Stimulated activated CD4-positive, alpha-beta T cell treated with anti-CD3 and anti-CD28 coated beads, Interleukin-2, amount 100 ng/mL, for 4 hours (primary cell): ENCODE measurements at places on chromosomes 5 and 9.

DNA sequence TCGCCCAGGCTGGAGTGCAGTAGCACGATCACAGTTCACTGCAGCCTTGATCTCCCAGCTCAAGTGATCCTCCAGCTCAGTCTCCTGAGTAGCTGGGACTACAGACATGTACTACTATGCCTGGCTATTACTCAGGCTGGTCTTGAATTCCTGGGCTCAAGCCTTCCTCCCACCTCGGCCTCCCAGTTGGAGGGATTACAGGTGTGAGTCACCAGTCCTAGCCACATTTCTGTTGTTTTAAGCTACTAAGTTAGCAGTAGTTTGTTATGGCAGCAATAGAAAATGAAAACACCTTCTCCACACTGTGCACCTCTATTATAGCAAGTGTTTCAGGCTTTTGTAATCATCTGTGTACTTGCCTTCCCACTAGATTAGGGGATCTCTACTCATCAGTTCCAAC lies 588.9 kb upstream of the TLE4 start:
- no peak for DNase-seq

- DNase-seq, result no peak
Measured at GRCh38 chr9:101167490-101168134, 139.1 kb downstream of the PLPPR1 start.

- DNase-seq, result no peak
Measured at GRCh38 chr5:169758886-169759285, 121.8 kb downstream of the DOCK2 start.

DNA sequence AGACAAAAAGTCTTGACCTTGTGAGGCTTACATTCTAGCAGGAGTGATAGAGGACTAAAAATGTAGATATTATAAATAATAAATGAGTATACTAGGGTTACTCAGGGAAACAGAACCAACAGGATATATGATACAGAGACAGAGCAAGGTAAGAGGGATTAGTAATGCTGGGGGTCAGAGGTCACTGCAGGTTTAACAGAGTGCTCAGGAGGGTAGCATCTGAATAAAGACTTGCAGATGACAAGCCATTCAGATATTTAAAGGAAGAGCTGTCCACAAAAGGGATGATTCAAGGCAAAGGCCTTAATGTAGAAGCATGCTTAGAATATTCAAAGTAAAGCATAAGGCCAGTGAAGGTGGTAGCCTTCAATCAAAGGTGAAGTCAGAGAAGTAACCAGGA lies 65.6 kb upstream of the SEMA6A start:
- no peak for DNase-seq

DNA sequence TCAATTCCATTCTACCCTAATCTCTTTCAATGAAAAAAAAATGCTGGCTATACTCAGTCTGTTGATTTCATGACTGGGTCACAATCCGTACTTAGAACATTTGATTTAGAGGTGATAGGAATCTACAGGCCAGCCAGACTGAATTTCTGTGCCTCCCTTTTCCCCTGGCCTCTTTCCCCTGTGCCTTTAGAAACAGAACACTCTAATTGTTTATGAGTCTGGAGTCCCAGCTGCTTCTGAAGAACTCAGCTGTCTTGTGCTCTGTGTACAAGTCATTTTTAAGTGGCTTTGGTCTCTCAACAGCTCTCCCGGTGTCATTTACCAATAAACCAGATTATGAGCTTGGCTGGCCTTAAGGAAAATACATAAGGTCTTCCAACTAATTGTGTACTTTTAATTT lies 94.1 kb upstream of the ITGA2 start:
- no peak for DNase-seq

GRCh38 chr5:181194489-181195248 lies 10.3 kb downstream of the TRIM7 start:
- DNase-seq, result no peak

DNA sequence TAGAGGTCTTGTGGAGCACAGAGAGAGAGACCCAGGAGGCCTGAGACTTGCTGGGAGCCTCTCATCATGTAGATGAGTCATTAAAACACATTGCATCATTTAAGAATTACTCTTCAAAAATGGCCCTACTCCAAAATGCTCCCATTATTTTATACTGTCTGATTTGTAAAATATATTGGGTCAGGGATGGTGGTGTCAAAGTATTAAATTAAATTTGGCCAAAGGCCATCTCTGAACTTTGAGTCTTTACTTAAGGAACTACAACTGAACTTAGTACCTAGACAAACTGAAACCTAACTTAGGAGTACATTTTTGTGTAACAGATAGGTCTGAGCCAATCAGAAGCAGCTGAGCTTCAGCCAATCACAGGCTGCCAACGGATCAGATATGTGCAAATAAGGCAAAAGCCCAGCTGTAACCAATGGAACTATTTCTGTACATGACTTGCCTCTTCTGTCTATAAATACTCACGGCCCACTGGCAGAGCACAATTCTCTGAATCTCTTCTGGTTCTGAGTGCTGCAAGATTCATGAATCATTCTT lies 657.2 kb downstream of the TLE1 start:
- no peak for DNase-seq

GRCh38 chr9:95150903-95151302 lies 166.6 kb downstream of the FANCC start:
- DNase-seq, result no peak

GRCh38 chr5:63125862-63126261 lies 547.2 kb downstream of the LRRC70 start:
- DNase-seq, result no peak

DNA sequence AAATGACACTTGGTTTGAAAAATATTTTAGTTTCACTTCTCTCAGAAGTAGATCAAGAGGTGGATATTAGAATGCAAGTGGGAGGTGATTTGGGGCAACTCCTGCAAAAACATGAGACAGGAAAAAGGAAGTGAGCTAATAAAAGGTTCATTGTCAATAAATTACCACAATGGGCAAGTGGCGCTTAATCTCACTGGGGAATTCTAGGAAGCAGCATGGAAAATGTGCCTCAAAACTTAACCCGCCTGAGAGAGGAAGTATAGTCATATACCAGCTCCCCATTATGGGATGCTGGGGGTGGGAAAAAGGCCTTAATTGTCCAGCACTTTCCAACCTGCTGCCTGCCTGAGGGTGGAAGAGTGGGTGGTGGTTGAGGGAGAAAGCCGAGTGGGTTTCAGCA lies 204.1 kb downstream of the ELAVL2 start:
- no peak for DNase-seq

- DNase-seq, result no peak
Measured at GRCh38 chr5:137734331-137734730, 1.6 kb downstream of the KLHL3 start.

DNA sequence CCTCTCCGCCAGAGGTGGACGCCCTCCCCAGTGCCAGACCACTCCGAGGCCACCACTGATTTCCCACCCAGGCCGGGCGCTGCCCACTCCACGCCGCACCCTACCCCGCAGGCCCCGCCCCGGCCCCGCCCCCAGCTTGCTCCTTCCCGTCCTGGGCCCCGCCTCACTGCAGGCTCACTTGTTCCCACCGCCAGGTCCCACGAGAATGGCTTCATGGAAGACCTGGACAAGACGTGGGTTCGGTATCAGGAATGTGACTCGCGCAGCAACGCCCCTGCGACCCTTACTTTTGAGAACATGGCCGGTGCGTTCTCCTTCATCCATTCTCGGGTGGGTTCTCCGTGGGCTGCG lies 6.5 kb downstream of the LRRC26 start:
- no peak for DNase-seq

DNA sequence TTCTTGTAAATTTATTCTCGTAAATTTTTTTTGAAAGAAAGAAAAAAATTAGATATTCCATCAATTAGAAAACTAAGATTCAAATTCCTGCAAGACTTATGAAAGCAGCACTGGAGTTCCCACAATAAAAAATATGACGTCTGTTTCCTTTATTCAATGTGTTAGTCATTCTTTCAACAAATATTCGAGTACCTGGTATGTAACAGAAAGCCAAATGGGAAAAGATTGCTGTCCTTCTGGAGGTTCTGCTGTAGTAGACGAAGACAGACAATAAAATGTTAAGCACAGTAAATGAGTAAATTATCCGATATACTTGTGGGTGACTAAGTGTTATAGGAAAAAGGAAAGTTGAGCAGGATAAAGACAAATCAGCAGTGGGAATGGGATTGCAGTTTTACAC lies 92.2 kb downstream of the ADAMTSL1 start:
- no peak for DNase-seq

DNA sequence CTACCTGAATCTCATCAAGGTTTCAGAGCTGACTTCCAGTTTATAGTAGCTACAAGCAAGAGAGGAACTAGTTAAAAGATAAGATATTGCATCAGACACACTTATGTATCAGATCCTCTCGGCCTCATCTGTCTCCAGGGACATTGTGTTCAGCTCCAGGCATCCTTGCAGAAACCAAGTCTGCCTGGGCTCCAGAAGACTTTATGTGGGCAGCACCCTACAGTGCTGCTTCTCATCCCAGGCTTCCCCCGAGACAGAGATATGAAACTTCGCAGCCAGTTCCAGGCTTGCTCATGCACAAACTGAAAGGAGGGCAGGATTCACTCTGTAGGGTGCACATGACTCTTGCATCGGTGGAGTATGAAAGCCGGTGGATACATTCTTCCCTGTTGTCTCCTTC lies 33.9 kb upstream of the FOXB2 start:
- no peak for DNase-seq

DNA sequence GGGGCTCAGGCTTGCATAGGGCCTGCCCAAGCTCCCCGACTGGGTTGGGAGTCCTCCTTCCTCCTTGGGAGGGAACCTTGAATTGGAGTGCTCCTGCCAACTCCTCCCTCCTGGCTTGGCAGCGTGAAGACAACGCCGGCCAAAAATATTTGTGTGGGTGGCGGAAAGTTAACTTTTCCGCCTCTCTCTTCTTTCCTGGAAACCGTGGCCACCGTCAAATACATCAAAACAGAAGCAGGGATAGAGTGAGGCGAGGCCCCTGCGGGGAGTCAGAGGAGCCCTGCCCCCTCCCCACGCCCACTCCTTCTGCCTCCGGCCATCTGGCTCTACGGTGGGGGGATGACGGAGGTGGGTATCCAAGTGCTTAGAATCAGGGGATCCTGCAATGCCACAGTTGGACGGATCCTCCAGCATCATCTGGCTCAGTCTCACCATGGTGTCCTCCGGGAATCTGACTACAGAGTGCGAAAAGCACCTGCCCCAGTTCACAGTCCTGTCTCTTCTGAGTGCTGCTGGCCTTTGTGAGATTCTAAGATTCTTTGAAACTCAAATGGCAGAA lies 25.2 kb upstream of the SYNPO start:
- DNase-seq, result no peak

GRCh38 chr5:97752871-97753270 lies 569.8 kb upstream of the RIOK2 start:
- no peak for DNase-seq

GRCh38 chr5:31605920-31606319 lies 33.0 kb upstream of the PDZD2 start:
- no peak for DNase-seq

DNA sequence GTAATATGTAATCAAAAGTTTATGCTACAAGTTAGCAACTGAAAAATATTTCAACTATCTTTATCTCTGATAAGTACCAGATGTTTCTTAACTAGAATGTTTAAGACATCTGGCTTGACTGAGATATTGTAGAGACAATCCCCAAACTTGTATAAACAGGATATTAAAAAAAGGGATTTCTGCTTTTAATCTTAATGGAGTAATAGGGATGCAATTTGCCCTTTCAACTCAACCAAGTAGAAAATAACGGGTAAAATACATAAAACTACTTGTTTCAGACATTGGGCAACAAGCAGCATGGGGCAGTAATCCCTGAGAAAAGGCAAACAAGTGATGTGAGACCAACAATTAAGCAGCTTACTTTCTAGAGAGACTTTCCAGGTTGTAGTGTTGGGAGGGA lies 9.4 kb upstream of the ADAMTS12 start:
- DNase-seq, result no peak

DNA sequence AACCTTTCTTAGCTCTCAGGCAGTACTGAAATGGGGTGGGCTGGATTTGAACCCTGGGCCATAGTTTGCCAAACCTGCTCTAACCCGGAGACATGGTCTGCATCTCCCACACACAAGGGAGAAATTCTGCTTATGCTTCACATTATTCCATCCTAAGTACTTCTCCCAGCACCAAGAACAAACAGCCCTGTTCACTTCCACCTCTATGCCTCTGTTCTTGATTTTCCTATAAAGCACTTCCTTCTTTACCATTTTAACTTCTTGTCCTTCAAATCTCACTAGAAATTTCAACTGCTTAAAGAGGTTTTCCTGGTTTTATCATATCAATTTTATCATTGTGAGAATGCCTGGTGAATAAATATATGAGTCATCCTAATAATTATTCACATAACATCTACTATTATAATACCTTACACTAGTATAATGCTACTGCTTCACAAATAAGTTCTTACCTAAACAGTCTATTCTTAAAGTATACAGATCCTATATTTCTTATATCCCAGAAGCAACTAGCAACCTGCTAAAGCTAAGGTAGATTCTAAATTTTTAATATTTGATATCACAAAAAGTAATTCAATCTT lies 12.7 kb downstream of the FEM1C start:
- no peak for DNase-seq

DNA sequence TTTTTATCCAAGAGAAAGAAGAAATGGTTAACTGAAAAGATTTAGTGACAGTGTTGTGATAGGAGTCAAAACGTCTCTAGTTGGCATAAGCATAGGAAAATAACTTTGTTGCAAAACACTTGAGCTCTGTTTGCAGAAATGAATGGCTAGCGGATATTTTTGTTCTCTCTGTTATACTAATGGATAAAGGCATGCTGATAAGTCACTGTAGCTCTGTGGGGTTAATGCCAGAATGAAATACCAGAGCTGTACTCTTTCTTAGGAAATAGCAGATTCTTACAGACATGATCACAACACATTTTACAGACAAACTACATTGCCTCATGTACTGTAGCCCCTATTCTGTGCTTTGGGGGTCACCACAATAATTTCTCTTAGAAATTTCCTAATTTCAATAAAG lies 202.8 kb downstream of the DMRTA1 start:
- no peak for DNase-seq

- no peak for DNase-seq
Measured at GRCh38 chr5:143511736-143512135, 108.2 kb upstream of the NR3C1 start.

DNA sequence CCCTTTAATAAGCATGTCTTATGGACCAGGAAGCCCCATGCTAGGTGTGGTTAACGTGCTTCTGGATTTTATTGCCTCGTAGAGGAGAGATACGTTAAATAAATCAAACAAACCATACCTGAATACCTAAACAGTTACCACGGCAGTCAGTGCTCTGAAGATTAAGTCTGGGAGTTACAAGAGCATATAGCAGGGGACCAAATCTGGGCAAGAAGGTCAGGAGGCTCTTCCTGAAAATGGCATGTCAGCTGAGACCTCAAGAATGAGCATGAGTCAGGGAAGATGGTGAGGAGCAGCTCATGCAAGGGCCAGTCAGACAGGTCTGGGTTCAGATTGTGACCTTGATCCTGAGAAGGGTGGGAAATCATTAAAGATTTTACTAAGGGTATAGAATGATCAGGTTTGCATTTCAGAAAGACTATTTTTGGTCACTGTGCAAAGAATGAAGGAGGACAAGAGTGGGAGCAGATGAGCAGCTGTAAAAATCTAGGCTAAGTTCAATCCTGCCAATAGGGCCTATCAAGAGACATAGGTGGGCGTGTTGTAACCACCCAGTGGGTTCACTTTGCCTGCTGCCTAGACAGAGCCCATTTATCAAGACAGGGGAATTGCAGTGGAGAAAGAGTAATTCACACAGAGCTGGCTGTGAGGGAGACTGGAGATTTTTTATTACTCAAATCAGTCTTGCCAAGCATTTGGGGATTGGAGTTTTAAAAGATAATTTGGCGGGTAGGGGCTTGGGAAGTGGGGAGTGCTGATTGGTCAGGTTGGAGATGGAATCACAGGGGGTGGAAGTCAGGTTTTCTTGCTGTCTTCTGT lies 4.8 kb upstream of the ZNF366 start:
- DNase-seq, result no peak

- no peak for DNase-seq
Measured at GRCh38 chr9:111599092-111599954, at the start of gene PTGR1. Gene PTGR1 (minus strand): TSS chr9:111599647. CDS start chr9:111597422, 2,225 bp downstream.
